ENCODE measurements at places on chromosomes 16 and 17. TPM values are rescaled to one million over a fixed set of nuclear protein-coding genes. Genes with fewer than 3 reads are reported as not detected.
A peak's percentile ranks its signal among the peaks of the same experiment; 100 is the strongest.

DNA sequence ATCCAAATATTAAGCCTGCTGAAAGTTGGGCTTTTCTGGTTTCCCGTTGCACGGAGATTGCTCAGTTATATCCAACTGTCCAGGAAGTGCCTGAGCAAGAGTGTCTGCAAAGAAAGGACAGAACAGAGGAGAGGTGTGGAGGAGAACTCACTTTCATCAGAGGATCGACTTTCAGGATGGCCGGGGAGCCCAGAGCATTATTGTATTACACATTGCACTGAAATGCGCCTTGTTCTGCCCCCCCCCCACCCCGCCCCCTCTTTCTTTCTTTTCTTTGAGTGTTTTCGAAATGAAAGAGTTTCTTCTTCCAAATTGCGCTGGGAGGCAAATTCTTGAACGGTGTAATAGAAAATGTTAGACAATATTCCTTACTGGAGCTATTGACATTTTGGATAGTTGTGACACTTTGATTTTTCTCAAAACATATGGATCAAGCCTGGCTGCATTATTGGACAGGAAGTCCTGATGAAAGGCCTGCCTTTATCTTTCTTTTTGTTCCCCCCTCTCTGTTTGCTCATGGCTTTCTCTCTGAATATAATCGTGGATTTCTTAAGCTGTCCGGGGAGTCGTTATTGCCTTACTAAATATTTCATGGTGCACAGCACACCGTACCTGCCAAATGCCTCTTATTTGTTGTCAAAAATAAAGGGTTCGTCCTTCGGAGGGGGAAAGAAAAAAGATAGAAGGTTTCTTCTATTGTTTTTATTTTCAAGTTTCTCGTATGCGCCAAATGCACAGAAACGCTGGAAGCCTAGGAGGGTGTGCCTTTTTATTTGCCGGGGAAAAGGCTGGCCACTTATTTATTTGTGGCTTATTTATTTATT, 110.8 kb downstream of the IRX3 start:
- no peak for DNase-seq

Gene KRTAP9-9
- total RNA-seq = not detected

Gene CNGB1
- 0.20 TPM for total RNA-seq

Gene ZFP90
- total RNA-seq = 22.6 TPM

DNA sequence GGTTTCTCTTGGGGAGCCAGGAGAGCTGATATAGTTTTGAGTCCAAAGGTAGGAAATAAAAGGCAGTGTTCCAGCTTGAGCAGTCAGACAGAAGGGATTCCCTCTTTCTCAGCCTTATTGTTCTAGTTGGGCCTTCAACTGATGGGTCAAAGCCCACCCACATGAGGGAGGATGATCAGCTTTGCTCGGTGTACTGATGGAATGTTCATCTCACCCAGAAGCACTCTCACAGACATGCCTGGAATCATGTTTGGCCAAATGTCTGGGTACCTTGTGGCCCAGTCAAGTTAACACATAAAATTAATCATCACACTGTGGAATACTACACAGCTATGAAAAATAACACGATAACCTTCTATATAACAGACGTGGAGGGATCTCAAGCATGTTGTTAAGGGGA, 23.1 kb upstream of the KCNG4 start:
- DNase-seq = no peak

DNA sequence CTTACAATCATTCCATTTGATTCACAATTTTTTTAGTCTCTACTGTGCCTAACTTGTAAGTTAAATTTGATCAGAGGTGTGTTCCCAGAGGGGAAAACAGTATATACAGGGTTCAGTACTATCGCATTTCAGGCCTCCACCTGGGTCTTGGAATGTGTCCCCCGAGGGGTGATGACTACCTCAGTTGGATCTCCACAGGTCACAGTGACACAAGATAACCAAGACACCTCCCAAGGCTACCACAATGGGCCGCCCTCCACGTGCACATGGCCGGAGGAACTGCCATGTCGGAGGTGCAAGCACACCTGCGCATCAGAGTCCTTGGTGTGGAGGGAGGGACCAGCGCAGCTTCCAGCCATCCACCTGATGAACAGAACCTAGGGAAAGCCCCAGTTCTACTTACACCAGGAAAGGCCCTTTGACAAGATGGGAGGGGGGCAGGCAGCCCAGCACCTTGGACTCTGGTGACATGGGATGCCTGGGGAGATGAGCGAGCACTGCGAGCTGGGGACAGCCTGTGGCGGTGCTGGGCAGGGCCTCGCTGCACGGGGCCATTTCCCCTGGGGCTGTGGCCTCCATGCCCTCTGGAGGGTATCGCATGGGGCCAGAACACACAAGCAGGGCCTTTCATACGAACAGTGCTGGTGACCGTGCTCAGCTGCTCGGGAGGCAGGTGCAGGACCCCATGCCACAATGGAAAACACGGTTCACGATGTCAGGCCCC, 33.9 kb downstream of the PDIA2 start:
- DNase-seq = no peak

Gene CTRL
- not detected for total RNA-seq

Gene DNASE1L2
- total RNA-seq = not detected

- DNase-seq = no peak
These were observed 89.2 kb upstream of the BRD7 start for GRCh38 chr16:50457979-50458491.

- DNase-seq = no peak
These were observed 13.5 kb upstream of the PRKAR1A start for GRCh38 chr17:68498479-68499326.

GRCh38 chr17:33302394-33302793, 9.3 kb upstream of the ASIC2 start:
- no peak for DNase-seq

DNA sequence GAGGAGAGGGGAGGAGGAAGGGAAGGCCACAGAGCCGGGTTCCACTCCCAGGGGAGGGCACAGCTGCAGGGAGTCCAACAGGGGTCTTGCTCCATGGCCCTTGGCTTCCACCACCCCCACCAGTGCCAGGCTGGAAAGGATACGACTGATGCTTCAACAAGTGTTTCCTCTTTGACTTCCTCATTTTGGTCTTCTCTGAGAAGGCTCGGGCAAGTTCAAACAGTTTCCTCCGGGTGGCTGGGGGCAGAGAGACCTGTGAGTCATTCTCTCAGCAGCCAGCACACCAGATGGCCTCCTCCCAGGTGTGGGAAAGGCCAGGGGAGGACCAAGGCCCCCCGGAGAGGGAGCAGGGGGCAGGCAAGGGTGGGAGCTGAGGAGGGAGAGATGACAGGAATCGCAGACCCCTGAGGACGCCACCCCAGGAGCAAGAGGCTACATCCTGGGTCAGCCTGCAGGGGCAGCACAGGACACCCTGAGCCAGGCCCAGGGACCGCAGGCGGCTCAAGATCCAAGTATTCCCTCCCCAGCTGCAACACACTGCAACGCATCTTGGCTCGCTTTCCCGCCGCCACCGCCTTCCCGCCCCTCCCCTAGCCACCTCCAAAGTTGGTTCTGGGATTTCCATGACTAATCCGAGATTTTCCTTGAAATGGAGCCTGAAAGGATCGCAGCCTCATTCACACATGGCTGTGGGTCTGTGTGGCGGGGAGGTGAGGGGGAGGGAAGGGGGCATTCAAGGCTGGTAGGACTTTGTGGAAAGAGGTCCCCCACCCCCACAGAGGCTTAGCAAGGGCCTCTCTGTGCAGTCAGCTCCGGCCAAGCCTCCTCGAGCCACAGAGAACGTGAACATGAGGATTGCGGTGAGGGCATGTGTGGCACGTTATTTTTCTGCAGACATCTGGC, 18.4 kb upstream of the MRPS23 start:
- peak; percentile 91 for DNase-seq

Gene LDHD
- 0.95 TPM for total RNA-seq

DNA sequence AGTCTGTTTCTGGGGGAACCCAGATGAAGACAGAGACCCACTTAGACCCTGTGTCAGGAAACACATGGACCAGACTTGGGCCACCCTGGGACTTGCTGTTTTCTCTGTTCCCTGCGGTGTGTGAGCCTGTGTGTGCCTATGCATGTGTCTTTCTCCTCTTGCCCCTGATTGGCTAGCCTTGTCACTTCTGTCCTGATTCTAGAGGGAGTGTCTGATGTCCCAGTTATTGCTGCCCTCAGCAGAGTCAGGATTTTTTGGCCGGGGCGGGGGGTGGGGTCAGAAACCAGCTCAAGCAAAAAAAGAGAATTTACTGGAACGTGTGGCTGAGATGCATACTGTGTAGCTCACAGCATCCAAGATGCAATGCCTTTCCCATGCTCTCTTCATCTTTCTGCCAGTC, 30.5 kb downstream of the PLCG2 start:
- DNase-seq = no peak

Gene USP22
- total RNA-seq = 115 TPM

- DNase-seq = peak; percentile 32
These were observed 23.0 kb upstream of the CAPNS2 start for GRCh38 chr16:55543472-55543871.

DNA sequence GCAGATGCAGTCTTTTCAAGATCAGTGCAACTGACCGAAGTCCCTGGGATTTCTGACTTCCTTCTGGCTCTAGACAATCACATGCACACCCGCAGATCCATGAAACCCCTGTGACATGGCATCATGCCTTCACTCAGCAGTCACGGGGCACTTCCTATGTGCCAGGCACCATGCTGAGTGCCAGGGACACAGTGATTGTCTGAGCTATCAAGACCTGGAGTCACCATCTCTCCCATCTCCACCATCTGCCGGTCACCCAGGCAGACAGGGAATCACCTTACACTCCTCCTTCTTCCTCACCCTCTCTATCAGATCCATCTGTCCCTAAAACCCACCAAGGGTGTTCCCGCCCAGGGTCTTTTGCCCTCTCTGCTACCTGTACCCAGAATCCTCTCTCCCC, 5.3 kb downstream of the BEAN1 start:
- no peak for DNase-seq

Gene CEP295NL
- total RNA-seq = not detected

GRCh38 chr17:50519141-50519834, 11.0 kb downstream of the MYCBPAP start:
- DNase-seq = no peak

- peak; percentile 21 for DNase-seq
These were observed 22.6 kb downstream of the LRRC36 start for GRCh38 chr16:67349172-67349571.

DNA sequence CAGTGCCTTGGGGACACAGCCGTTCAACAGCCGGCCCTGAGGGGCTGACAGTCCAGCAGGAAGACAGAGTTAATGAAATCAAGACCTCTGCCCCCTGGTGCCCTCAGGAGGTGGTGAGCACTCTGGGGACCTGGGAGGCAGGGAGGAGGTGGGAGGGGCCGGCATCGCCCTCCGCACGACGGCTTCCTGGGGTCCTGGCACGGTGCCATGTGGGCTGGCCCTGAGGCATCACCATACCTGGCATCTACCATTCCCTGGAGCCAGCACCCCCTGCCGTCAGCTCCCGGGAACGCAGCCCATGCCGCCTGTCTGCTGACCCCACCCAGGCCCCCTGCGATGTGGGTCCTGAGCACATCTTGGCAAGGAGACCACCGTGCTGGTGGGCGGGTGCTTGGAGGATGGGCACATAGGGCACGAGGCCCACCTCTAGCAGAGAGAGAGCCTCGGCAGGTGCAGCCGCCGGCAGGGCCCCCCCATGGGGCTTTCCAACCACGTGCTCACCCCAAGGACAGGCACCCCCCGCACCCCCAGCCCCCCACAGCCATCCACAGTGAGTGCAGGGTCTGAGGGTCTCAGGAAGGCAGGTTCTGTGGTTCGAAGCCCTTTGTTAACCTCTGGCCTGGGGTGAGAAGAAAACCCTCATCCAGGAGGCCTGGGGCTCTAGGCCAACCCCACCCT, 52.5 kb downstream of the ZFPM1 start:
- DNase-seq = peak; percentile 53

GRCh38 chr16:65012357-65012756, 109.5 kb downstream of the CDH11 start:
- DNase-seq = no peak

GRCh38 chr16:19502395-19503131, 19.3 kb downstream of the GDE1 start:
- DNase-seq = peak; percentile 47

- no peak for DNase-seq
These were observed 63.5 kb downstream of the SPACA3 start for GRCh38 chr17:33055171-33055611.

- no peak for DNase-seq
These were observed at the start of gene RAP1GAP2 for GRCh38 chr17:2796164-2797125. Gene RAP1GAP2 (plus strand): TSS chr17:2796438. CDS start chr17:2796528, 90 bp downstream.

Gene ARSG
- 0.41 TPM for total RNA-seq

DNA sequence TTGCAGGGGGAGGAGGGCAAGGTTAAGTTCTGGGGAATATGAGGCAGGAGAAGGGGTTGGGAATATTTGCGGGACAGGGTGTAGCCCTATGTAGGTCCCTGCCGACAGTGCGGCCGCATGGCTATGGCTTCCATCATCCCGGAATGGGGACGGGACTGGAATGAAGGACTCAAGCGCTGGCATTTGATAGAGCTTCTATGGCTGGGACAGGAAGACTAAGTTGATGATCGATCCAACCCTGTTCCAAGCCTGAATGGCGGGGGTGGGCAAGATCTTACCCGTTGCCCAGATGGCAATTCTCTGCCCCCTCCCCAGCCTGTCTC, 47.1 kb downstream of the SRCIN1 start:
- DNase-seq = peak; percentile 51

Gene CTDNEP1
- 9.6 TPM for total RNA-seq

GRCh38 chr17:19237389-19238166, 412 bp downstream of the EPN2 start:
- peak; percentile 32 for DNase-seq

Gene KRTAP1-1
- total RNA-seq = not detected

Measured in Caki2 (cell line).